ENCODE measurements at places on chromosomes 5 and 9.

- DNase-seq, result no peak
These were observed 38.9 kb upstream of the IFNK start for GRCh38 chr9:27485158-27485557.

- no peak for DNase-seq
These were observed 59.4 kb upstream of the BASP1 start for GRCh38 chr5:17157916-17158529.

DNA sequence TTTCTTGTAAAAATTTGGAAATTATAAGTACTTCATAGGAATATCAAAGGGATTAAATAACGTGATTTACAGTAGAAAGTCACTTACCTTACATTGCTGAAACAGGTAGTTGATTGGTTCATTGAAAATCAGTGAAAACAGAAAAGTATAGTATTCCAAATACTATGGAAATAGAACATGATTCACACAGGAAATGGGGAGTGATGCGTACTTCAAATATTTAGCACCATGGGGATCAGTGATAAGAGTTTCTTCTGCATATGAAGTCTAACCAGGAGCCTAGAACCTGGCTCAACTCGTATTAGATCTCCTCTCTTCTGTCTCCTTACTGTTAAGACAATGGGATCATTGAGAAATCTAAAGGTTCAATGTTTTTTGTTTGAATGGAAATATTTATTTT is 133.3 kb downstream of the FAM174A start:
- no peak for DNase-seq

DNA sequence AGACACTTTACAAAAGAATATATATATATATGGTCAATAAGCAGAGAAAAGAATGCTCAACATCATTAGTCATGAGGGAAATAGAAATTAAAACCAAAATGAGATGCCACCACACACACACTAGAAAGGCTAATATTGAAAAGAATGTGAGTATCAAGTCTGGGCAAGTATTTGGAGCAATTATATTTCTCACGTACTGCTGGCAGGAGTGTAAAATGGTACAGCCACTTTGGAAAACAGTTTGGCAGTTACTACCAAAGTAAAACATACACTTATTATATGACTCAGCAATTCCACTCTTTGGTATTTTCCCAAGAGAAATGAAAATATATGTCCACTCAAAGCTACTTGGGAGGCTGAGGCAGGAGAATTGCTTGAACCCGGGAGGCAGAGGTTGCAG is 29.8 kb downstream of the NEUROG1 start:
- DNase-seq, result no peak

- DNase-seq, result no peak
These were observed at the start of gene PTGS1 for GRCh38 chr9:122370869-122371755. Gene PTGS1, plus strand, starts transcription at chr9:122371024. Its CDS starts 61 bp downstream, at chr9:122371085.

DNA sequence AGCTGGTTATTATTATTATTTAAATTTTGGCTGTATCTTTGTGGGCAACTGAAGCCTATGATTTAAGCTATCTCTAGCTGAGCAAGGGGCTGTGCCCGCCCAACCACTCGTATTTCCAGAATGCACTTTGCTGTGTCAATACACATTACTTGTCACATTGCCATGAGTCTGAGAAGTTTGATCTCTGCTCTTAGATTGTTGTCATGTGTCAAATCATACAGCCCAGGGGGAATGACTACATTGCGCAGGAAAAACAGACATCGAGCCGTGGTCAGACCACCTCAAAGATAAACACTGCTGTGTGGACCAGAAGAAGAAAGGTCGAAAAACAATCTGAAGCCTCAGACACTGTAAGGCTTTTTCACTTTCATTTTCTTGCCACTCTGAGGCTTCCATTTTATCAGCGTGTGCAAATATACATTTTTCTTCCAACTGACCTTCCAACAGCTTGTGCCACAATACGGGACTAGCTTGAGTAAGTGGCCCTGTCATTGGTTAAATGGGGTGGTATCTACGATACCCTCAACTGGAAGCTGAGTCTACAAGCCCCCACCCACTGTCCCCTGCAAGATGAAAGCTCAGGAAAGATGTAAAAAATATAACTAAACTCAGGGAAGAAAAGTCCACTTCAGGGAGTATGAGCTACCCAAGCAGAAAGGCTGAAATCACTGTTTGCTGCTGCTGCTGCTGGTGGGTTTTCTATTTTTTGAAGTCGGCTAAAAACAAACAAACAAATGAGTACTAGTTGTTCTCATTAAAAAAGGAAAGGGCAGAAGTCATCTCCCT is 603.0 kb downstream of the BNC2 start:
- no peak for DNase-seq

- no peak for DNase-seq
These were observed 106.2 kb downstream of the CMYA5 start for GRCh38 chr5:79795764-79796398.

All from omental fat pad (tissue), 4 donors.